ENCODE measurements at places on chromosomes 3 and 15.
A peak's percentile ranks its signal among the peaks of the same experiment; 100 is the strongest.

DNA sequence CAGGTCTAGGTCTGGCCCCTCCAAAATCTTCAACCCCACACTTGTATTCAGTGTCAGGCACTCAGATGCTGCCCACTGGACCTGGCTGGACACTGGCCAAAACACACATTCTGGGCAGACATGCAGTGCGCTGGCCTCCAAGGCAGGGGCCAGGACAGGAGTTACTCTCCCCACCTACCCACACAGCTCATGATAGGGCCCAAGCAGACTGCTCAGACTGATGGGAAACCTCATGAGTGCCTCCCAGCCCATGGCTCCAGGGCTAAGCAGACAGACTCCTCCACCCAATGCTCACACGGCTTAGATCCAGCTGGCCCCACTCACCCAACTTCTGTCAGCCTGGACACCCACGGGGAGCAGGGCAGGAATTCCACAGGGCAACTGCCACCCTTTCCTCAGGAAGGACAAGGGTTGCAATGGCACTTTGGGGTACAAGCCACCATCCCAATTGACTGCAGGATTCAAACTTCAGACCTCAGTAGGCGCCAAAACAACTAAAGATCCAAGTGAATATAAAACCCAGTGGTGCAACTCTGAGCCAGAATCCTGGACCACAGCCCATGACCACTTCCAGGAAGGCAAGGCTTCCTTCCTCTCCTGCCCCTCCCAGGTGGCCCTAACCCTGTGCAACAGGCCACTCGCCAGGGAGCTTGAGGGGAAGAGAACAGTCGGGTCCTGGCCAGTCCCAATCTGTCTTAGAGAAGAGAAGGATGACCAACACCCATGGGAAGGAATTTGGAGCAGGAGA, 1.4 kb downstream of the LTF start:
- peak; percentile 8 for DNase-seq

DNA sequence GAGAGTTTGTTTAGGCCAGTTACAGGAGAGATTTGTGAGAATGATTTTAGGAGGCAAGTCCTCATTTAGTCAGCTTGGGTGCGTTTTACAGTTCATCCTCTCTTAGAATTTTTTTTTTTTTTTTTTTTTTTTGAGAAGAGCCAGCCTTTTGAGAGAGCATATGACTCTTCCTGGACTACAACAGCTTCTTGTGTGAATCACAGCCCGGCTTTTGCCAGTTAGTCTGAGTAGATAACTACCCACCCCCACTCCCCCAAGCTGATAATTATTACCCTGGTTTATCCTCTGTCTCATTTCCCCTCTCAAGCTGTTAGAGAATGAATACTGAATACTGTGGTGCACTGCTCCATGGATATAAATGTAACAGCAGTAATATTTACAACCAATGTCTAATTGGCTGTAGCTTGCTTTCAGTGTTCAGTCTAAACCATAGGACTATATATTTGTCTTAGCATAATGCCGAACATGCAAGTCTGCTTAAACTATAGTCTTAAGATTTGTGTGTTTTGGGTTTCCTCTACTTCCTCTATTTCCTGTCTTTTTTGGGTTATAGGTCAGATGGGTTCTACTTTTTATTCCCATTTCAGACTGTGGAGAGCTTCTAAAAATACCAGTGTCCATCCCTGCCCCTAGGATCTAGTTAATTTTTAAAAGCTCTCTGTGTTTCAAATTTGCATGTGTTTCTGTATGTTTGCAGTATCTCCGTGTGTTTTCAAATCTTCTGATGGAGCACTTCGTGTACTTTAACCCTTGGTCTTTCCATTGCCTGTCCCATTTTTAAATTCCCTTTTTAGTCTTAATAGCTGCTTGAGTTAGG, 8.0 kb downstream of the CHD2 start:
- peak; percentile 88 for DNase-seq

DNA sequence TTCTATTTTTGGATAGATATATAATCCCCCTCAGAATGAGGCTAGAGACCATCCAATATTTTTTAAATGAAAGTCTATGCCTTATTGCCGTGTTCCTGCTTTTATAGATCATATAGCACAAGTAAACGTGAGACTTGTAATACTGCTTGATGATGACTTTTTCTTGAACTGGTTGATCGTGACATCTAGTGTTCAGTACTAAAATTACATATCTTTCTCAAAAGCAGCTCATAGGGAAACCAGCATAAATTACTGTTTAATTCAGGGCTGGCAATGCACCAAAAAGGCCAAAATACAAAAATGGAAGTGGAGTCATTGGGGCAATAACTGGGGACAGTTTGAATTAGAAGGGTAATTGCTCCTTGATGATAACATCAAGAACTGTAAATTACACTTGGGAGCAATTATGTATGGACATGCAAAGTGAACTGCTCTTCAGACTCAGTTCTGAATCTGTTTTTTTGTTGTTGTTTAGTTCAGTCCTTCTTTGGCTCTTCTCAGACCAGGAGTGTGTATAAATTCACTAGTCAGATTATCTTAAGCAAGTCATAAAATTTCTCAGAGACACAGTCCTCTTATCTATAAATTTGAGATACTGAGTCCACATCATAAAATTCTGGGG, 325.3 kb downstream of the THSD4 start:
- DNase-seq, result peak; percentile 83

GRCh38 chr3:128874481-128875180, 4.8 kb upstream of the ACAD9 start:
- no peak for DNase-seq

- no peak for DNase-seq
Observed at GRCh38 chr3:4738737-4739274, 240.4 kb upstream of the BHLHE40 start.

DNA sequence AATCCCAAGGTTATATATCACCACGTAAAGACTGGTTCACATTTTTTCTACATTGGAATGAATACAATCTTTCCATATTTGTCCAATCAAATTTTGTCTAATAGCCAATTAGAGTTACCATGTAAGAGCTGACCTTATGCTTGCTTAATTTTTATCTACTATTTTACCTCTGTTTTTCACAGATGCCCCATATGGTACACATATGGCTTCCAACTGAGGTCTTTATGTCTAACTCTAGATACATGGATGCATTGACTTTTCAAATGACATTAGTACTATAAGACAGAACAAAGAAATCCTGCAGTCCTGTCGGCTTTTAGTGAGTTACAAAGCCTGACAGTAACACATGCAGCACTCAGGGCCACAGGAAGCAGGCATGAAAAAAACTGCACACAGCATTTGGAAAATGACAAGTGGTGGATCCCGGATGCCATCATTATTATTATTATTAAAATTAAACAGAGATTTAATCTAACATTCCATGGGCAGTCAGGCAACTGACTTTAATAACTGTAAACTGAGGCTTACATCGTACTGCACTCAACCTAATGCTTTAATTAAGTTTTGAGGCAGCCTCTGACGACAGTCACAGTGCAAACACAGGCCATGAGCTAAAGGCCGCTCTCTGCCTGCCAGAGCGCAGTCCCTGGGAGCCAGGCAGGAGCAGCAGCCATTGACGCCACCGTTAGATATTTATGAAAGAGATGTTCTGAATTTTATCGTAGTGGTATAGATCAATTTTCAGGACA, 113.9 kb upstream of the TMCO5A start:
- DNase-seq, result no peak

GRCh38 chr3:106485217-106485616, 616.4 kb upstream of the CBLB start:
- DNase-seq, result no peak

- no peak for DNase-seq
Observed at GRCh38 chr3:187673012-187673411, 2.8 kb upstream of the SST start.

- no peak for DNase-seq
Observed at GRCh38 chr3:48411041-48411588, 18.8 kb downstream of the PLXNB1 start.

DNA sequence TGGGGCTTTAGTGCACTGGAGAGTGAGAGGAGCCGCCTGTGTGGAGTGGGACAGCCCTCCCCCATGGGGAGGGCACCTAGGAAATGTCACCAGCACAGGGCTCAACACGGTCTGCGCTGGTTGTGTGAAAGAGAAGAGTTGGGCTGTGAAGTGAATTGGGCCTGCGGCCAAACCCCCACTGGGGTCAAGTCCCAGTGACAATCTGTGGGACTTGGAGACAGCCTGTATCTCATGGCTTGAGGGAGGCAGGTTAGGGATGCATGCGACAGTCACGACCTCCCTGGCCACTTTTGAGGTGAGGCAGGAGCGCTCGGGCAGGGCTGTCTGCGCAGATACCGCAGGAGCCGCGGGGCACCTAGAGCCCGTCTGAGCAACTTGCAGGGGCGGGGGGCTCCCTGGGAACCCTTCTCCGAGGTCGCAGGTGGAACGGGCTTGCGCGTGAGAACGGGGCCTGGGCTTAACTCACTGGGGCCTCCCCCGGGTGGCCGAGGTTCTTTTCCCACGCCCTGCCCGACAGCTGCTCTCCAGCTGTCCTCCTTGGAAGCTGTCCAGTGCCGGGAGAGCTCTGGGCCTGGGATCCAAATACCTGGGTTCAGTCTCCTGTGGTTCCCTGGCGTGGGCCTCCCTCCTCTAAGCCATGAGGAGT, 77.4 kb downstream of the SNRK start:
- no peak for DNase-seq

- DNase-seq, result no peak
Observed at GRCh38 chr15:38192496-38192895, 60.1 kb upstream of the SPRED1 start.

- DNase-seq, result no peak
Observed at GRCh38 chr15:80709542-80709941, 14.4 kb downstream of the ABHD17C start.

- DNase-seq, result no peak
Observed at GRCh38 chr3:155554777-155555451, 190.0 kb downstream of the PLCH1 start.

DNA sequence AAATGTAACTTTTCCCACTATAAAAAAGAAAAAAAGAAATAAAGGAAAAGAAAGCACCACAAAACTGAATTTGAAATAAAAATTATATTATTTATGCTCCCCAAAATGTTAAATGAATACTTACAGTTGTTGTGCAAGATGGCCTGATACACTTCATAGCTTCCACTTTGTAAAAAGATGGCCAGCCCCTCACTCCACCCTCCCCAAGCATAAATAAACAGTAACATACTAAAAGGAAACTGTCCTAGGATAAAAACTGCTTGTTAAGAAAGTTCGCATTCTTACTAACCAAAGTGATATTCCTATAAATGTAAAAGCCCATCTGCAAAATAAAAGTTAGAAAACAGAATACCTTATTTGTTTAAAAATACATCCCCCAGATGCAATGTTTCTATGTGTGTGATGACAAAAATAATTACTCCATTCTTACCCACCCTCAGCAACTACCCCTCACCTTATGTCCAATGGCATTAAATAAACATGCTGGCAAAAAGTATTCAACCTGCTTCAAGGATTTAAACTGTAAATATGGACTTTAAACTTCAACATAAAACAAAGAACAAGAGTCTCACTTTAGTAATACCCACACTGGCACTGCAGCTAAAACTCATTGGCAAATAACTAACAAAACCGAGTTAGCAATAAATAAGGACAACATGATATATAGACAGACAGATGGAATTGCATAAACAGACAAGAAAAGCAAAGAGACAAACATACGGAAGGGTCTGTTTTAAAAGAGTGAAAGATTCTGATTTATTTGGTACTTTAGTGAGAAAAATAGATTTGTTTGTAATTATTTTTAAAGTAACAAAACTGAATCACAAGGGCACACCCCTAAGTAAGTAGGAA, 47.7 kb downstream of the ZBTB20 start:
- no peak for DNase-seq

DNA sequence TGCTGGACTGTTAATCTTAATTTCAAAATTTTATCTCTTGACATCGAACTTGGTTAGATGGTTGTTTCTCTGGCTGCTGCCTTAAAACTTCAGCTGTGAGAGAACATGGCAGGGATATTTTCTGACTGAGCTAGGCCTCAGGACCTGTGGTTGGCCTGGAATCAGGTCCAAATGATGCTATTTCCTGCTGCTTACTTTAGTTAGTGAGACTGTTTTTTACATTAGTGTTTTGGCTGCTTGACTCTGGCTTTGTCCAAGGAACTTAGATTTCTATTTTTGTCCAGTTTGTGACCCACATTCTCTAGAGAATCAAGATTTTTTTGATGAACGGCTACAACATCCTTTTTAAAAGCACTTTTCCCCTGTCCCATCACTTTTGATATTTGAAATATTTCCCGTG, 497.9 kb upstream of the SGO1 start:
- no peak for DNase-seq

DNA sequence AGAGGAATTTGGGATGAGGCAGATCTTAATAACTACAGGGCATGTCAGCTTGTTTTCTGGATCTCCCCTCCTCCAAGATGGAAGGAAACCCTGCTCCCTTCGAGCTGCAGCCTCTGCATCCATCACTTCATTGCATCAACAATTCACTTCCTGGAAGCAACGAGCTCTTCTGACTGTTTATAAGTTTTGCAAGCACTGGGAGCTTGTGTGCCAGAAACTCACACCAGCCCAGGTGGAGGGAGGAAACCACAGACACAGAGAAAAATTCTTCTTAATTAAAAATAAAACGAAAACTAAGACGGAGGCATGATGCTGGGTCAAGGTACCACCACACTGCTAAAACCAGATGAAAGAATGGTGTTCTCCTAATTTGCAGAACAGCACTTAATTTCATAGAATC, 10.6 kb downstream of the LRIG1 start:
- DNase-seq, result peak; percentile 30

- DNase-seq, result peak; percentile 58
Observed at GRCh38 chr3:33439546-33440327, 468 bp downstream of the UBP1 start.

DNA sequence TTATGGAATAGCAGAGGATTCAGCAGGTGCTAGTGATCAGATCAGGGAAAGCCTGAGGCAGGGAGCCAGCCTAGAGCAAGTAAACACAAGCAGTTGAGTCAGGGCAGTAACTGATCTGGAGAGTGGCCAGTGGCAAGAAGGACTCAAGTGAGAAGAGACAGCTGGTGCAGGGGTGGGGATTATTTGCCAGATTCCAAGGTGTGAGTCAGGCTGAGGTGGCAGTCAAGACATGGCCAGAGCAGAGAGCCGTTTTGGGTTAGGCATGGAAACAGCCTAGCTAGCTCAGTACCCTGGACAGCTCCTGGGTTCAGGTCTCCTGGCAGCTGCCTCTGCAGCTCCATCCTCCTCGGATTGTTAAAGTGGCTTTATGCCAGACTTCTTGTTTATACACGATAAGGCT, 281.9 kb upstream of the ONECUT1 start:
- peak; percentile 1 for DNase-seq

DNA sequence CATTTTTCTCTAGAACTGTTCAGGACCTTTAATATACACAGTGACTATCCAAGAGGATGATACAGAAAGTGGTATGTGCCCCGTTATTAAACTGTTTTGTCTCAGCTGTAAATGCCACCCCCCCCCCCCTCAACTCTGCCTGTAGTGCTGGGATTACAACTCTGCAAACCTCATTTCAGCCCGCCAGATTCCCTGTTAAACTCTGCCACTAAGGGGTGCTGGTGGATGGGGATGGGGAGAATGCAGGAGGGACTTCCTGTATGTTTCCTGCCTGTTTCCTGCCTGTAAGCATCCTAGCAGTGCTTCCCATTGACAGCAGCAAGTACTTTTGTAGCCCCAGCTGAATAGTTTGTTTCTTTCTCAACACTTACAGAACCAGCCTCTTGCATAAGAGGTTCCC, 301.7 kb upstream of the RORA start:
- peak; percentile 24 for DNase-seq
